Stimulated activated CD4-positive, alpha-beta T cell treated with anti-CD3 and anti-CD28 coated beads, Interleukin-12 subunit alpha, Interleukin-12 subunit beta, amount 100 ng/mL, for 4 hours (primary cell): ENCODE measurements at places on chromosomes 1 and 21.

DNA sequence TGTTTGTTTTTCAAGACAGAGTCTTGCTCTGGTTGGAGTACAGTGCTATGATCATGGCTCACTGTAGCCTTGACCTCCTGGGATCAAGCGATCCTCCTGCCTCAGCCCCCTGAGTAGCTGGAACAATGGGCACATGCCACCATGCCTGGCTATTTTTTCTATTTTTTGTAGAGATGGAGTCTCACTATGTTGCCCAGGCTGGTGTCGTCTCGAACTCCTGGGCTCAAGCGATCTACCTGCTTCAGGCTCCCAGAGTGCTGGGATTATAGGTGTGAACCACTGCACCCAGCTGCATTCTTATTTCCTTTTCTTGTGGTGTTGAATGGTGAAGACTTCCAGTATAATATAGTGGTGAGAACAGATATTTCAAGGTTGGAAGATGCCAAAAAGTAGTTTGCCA is 28.0 kb downstream of the B3GALT5 start:
- DNase-seq: no peak

DNA sequence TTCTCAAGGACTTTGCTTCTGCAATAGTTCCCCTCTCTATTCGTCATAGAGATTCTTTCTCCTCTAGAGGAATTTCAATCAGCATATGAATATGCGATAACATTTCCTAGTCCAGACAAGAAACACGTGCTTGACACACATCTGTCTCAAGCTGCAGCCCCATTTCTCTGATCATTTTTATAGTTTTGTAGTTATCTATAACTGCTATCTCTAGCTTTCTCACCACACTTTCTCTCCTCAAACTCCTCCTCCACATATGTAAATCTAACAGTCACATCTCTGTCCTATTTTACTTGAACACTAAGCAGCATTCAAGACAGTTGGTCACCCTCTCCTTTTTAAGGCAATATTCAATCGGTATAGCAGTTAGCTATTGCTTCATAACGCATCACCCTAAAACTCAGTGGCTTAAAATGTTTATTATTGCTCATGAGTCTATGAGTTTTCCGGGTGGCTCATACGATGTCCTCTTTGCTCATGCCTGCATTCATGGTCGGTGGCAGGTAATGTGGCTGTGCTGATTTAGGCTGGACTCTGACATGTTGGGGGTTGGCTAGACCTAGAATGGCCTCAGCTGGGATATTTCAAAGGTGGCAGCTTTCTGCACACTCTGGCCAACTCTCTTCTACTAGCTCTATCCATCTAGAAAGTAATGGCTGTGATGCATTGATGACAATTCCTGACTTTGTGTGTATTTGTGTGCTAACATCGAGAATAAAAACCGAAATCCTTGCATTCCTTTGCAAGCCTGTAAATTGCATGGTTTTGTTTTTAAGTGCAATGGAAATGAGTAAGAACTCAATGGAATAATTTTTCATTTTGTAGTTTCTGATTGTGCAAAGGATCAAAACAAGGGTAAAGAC is 20.6 kb downstream of the ATP6V1G3 start:
- no peak for DNase-seq

DNA sequence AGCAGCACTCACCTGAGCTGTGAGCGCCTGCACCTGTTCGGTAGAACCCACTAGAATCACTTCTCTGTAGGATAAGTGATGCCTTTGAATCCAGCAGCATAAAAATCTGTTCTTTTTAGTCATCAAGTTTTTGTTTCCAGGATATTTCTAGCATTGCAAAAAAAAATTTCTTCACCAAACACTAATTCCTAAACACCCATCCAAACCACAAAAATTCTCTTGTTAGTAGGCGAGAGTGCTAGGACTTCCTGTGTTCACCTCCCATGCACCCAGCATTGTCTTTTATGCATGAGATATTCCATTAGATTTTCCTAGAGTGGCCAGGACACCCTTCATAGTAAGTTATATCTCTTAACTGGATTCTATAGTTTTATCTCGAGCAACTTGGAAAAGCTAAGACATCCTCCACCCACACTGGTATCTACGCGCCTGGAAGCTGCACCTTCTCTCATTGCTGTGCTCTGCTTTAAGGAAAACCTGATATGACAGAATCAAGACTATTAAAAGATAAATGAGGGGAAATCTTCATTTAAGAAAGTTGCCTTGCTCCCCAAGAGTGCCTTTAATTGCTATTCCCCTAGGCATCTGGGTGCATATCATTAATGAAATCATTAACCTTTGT is 12.3 kb downstream of the SERTAD4 start:
- no peak for DNase-seq

DNA sequence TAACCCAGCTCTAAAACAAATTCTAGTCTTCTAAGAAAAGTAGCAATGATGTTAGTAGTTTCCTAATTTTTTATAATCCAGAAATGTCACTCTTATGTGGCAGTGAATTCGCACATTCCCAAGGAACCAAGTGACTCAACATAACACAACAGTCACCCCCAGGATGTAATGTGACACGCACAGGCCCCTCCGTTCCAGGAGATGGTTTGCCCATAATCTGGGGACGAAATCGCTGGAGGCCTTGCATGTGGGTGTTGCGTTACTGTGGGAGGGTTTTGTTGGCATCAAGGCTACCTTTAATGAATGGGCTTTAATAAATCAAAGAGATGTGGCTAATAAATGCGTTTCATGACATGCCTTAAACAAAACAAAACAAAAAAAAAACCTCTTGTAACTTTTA is 50.9 kb downstream of the EVA1C start:
- DNase-seq: no peak

GRCh38 chr1:77405186-77405585 is 123.4 kb downstream of the AK5 start:
- no peak for DNase-seq

DNA sequence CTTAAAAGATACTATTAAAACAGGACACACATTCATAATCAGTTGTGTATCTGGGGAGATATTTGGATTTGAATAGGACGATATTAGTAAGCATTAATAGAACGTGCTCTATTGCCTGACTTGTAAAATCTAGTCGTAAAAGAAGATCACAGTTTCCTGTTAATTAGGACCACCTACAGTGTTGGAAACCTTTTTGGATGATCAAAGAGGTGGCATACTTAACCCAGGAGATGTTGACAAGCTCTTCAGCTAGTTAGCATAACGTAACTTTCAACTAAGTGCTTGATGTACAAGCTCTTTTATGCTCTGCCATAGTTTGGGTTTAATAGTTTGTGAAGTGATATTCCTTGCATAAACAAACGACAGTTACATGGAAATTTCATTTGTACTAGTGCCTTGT is 293.3 kb upstream of the NR5A2 start:
- no peak for DNase-seq

- no peak for DNase-seq
Observed at GRCh38 chr1:210087058-210087457, 145.5 kb upstream of the SERTAD4 start.

- DNase-seq: no peak
Observed at GRCh38 chr1:157167437-157167836, 29.2 kb upstream of the ETV3 start.

DNA sequence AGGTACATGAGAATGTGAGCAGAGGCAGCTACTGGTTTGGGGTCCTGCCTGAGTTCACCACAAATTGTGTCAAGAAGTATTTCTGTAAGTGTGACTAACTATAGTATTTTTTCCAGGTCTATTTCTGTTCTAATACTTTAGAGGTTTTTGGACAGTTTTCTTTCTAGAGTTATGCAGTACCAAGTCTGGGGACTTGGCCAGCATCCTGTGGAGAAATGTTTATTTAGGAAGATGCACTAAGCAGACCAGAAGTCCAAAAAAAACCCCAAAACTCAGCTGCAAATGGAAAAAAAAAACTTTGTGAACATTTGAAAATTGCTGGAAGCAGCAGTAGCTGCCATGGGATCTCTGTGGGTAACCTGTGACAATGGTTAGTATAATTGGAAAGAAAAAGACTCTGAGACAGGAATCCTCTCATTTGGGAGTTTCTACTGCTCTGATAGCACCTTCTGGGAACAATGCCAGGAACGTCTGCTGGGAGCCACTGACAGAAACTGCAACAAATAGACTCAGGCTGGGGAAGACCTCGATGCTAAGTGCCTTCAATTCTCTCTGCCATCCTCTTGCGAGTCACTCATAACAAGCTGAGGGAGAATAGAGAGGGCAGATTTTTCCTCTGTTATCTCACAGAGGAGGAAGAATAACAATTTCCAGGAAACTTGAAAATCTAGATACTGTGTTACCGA is 37.6 kb downstream of the OR10R2 start:
- no peak for DNase-seq

DNA sequence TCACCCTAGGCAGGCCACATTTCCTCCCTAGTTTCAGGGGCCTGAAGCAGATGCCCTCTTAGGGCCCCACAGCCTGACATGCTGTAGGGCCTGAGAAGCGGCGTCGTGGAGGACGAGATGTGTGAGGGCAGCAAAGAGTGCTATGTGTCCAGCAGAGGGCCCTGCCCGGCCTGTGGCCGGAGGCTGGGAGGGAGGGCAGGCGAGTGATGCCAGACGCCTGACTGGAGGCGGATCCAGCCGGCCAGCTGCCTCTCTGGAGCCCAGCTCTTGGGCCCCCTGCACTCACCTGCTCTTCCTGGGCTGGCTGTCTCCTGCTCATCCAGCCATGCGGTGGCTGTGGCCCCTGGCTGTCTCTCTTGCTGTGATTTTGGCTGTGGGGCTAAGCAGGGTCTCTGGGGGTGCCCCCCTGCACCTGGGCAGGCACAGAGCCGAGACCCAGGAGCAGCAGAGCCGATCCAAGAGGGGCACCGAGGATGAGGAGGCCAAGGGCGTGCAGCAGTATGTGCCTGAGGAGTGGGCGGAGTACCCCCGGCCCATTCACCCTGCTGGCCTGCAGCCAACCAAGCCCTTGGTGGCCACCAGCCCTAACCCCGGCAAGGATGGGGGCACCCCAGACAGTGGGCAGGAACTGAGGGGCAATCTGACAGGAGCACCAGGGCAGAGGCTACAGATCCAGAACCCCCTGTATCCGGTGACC is at the start of gene GPR37L1:
Gene GPR37L1 (plus strand): TSS at position 279 of the 697 bp plus-strand sequence. CDS start 47 bp downstream, at position 326.
- DNase-seq: no peak

GRCh38 chr1:83043244-83043643 is 955.7 kb downstream of the TTLL7 start:
- DNase-seq: no peak

DNA sequence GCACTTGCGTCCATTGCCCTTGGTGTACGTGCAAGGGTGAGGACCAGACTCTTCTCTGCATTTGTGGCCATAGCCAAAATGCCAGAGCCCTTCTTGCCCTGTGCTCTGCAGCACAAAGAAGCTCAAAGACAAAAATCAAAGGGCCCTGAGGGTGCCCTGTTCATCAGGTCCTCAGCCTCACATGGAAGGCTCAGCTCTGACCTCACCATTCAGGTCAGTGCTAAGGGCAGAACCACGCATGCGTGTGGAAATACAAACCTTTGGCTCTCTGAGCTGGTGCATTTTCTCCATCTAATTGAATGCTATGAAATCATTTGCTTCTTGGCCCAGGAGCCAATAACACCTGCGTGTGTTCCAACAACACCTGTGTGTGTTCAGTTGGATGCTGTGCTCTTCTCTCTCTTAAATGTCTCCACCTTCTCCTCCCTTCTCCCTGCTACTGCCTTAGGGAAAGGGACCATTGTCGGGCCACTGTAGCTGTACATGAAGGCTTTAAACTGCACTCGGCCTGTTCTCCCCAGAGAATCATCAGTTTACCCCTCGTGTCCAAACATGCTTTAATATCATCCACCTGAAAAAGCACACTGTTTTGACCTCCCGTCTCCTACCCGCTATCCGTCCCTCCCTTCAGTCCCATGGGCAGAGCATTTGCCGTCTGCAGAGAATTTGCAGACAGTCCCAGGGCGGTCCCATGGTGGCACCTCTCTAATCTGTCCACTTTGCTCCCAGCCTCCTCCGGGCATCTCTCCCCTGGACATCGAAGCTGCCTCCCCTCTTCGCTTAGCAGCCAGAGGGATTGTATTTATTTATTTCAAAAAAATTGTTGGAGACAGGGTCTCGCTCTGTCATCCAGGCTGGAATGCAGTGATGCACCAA is 60.6 kb downstream of the EVA1C start:
- DNase-seq: no peak

DNA sequence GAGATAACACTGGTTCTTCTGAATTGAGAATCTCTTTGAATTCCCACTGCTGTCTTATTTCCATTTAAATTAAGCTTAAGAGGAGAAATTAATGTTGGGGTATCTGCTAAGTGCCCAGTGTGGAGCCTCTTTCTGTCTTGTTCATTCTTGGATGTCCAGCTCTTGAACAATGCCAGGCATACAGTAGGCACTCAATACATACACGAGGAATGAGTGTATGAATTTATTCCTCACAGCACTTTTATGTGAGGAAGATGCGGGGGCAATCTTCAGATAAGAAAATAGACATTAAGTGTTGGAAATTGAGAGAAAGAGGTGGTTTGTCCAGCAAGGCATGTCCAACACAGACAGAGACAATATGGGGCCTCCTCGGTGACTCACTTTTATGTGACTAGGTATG is 11.8 kb upstream of the ATF3 start:
- DNase-seq: no peak

DNA sequence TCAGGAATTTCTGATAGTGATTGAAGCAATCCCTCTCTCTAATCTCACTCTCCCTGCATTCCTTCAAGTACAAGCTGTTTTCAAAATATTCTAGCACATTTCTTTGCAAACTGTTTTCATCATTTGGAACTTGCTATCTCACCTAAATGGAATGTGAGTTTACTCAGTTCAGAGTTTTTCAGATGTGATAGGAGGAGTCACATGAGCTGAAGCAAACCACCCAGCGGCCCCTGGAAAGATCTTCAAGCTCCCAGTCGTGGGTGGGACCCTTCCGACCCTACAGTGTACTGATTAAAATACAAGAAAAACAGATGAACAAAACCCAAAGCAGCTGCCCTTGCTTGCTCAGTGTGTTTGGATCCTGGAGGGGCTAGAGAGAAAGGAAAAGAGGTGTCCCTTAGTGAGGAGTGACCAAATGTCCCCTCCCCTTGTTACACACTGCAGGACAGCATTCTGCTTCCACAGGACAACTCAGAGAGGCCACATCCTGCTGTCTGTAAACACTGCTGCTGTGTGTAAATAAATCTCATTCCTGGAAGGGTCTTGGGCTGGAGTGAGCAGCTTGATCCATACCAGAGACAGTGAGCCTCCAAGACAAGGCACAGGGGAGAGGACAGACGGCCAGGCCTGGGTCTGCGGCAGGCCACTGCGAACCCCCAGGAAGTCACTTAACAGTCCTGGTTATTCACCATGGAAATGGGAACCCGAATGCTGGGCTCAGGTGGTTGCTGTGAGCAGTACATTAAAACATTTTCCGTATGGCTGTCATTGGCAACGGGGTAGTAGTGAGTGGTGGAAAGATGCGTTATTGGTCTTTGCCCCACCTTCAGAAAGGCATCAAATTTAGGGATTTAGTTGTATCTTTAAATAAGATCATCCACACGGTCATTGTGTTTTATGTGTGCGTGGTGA is 229.2 kb downstream of the RHOU start:
- no peak for DNase-seq

DNA sequence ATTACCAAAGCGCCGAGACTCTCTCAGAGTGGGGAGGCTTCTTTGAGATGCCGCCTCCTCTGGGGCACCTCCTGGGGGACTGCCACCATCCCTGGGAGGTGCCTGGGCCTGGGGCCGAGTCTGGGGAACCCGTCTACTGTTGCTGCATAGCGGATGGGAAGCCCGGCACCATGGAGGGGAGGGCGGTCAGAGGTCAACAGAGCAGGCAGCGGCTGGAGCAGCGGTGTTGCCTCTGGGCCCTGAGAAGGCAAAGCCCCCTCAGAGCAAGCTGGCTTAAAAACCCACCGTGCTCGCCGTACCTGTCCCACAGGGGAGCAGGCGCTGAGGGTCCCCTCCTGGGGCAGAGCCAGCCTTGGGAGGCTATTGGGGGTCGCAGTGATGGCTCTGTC is 62.0 kb downstream of the ARHGEF16 start:
- no peak for DNase-seq

GRCh38 chr1:180775801-180776200 is 136.9 kb upstream of the KIAA1614 start:
- DNase-seq: no peak
